SK-N-SH treated with all-trans-retinoic acid at 6 μM for 48 hours (cell line): ENCODE measurements at places on chromosomes 3 and 15.

GRCh38 chr15:40756938-40757337, 1.9 kb upstream of the RMDN3 start:
- ATAC-seq: peak; percentile 55

DNA sequence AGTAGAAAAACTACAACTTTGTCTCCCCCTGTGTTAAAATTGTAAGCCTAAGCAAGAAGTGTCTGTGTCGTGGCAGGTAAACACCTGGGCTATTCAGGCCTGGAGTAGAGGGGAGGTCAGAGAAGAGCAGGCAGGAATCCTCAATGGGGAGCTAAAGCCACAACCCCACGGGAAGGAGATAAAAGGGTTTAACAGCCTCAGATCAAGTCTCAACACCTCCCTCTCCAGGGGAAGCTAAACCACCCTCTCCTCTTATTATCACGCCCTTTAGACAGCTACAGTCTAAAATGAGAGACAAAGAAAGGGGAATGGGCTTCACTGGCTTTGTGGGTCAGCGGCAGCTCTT, 11.6 kb downstream of the ETV5 start:
- ATAC-seq: peak; percentile 1; the same call in 2 of the 3 replicates

DNA sequence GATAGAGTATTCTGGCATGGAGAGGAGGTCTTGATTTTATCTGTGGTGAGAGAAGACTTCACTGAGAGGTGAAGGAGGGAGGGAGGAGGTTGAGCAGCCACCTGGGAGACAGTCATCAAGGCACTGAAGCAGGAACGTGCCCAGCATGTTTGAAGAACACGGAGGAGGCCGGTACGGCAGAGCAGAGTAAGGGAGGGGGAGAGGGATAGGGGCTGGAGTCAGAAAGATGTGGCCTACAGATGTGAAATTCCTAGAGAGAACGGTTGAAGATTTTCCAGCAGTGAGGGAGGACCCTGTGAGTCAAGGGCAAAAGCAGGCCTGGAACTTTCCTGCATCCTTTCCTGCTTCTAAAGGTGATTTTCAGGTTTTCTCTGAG, 21.7 kb upstream of the IQCF6 start:
- ATAC-seq: no peak

- no peak for ATAC-seq
Measured at GRCh38 chr3:158267015-158267414, 157.1 kb downstream of the RSRC1 start.

- ATAC-seq: no peak
Measured at GRCh38 chr15:63601704-63602185, 4.6 kb downstream of the FBXL22 start.

GRCh38 chr3:115325539-115325938, 178.5 kb upstream of the ZBTB20 start:
- ATAC-seq: peak; percentile 61; the same call in 2 of the 3 replicates

DNA sequence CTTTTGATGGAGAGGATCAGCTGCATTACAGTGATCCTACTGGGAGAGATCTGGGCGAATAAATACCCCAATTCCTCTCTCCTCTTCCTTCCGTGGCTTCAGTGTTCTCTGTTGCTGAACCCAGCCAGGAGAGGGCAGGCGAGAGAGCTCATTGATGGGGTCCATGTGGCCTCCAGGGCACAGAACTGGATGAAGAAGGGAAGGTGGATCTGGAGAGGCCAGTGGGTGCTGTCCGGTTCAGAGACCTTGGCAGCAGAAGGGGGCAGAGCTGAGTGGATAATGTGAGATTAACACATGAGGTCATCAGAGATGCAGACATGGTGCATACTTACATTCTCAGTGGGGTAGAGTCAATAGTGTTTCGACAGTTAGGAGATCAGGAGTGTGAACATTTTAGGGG, 193.6 kb downstream of the CLSTN2 start:
- ATAC-seq: 0 out of 3 replicates have a peak, but pooled peaks have one; percentile 22

DNA sequence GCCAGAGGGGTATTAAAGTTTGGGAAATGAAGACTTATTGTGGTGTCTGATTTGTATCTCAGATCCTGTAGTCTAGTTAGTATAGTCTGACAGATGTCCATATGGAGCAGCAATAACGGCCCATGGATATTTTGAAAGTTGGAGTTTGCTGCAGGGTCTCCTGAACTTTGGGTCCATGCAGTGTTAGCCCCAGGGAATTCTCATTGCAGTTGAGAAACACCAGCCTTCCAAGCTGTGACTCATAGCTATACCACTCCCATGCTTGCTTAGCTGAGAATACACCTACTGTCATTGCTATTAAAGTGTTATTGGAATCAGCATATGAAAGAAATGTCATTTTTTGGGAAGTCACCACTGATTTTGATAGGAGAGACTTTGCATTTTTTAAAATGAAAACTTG, 29.2 kb downstream of the TMOD2 start:
- ATAC-seq: no peak
